ENCODE measurements at places on chromosomes 12 and 14.
A peak's percentile ranks its signal among the peaks of the same experiment; 100 is the strongest.

- DNase-seq = no peak
Observed at GRCh38 chr12:59823567-59823966, 227.7 kb downstream of the SLC16A7 start.

DNA sequence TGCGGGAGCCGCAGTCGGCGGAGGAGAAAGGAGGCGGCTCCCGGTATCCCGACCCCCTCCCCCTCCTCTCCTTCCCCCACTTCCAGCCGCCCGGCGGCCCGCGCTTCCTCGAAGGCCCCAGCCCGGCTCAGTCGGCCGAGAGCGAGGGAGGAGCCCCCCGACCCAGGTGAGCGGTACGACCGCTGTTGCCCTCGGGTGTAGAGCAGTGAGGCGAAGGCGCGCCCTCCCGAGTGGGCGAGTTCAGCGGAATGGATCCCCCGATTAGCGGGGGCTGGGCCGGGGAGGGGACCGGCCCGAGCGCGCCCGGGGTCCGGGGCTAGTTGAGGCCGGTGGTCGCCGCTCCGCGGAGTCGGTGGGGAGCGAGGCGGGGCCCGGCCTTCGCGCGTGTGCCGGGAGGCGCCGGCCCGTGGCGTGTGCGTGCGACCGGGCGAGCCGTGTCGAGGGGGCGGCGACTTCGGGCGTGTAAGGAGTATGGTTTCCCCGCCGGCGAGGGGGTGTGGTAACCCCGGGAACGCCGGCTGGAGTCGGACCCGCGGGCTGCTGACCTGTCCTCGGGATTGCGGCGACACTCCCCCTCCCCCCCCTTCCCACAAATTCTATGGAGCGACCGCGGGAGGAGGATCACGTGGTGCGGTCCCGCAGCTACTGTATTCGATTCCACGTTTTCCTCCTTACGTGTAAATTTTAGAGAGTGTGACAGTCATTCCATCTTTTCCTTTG lies 501 bp downstream of the RIMKLB start:
- DNase-seq = no peak

DNA sequence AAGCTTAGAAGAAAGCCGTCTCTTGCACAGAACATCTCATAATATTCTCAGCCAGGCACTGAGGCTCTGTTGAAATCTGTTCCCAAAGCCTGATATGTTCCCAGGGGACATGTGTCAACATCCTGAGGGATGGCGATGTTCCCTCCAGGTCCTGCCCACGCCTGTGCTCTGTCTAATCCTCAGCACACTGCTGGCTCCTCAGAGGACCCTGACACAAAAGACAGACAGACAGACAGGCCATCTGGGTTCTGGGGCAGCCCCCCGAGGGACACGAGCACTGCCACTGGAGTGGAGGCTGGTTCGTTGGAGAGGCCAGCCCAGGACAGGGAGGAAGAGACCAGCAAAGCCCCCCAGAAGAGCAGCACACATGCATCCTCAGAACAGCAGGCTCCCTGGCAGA lies 27.8 kb downstream of the CHGA start:
- DNase-seq = no peak

DNA sequence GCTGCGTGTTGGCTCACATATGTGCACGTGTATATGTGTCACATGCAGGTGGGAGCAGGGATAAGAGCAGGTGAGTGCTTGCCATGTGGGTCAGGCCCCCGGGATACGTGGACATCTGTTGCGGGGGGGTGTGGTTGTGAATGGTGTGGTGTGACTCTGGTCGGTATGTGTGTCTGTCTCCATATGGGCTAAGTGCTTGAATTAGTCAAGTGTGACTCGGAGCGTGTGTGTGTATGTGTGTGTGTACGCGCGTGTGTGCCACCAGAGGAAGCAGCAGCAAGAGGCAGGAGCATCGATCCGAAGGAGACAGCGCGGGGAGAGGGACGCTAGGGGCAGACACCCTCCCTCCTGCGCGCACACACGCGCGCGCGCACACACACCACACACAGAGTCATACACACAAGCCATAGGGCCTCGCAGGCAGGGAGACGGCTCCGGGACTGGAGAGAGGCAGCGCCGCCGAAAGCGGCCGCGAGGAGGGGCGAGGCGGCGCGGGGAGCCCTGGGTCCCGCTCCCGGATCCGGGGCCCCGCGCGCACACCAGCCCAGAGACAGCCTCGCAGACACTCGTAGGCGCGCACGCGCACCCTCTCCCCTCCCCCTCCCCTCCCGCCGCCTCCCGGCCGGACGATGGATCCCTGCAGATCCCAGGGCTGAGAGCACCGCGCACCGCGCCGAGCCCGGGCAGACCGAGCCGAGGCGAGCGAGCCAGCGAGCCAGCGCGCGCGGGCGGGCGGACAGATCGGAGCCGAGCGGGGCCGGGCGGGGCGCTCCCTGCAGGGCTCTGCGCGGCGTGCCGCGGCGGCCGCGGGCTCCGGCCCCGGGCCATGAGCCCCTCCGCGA lies at the start of gene ASIC1:
Gene ASIC1 (plus strand): TSS at position 597 of the 842 bp plus-strand sequence. CDS start 1,171 bp downstream, outside the sequence.
- no peak for DNase-seq

- DNase-seq = no peak
Observed at GRCh38 chr14:81123811-81124210, 96.9 kb downstream of the GTF2A1 start.

DNA sequence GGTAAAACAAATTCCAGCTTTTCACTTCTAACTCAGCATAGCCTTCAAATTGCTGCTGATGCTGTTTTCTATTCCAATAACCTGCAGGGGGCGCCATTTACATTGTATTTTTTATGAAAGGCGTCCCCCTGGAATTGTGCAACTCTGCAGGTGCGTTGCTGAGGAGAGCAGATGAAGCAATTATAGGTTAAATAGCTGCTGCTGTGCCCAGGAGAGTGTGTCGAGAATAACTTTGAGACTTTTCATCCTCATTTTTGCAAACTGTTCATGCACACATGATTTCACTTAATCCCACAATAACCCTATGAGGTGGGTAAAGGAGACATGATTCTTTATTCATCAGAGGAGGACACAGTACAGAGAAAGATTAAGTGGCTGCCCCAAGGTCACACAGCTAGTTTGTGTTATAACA lies 75.7 kb downstream of the MYRFL start:
- DNase-seq = no peak

- no peak for DNase-seq
Observed at GRCh38 chr12:42468341-42468821, 121.2 kb downstream of the PRICKLE1 start.

DNA sequence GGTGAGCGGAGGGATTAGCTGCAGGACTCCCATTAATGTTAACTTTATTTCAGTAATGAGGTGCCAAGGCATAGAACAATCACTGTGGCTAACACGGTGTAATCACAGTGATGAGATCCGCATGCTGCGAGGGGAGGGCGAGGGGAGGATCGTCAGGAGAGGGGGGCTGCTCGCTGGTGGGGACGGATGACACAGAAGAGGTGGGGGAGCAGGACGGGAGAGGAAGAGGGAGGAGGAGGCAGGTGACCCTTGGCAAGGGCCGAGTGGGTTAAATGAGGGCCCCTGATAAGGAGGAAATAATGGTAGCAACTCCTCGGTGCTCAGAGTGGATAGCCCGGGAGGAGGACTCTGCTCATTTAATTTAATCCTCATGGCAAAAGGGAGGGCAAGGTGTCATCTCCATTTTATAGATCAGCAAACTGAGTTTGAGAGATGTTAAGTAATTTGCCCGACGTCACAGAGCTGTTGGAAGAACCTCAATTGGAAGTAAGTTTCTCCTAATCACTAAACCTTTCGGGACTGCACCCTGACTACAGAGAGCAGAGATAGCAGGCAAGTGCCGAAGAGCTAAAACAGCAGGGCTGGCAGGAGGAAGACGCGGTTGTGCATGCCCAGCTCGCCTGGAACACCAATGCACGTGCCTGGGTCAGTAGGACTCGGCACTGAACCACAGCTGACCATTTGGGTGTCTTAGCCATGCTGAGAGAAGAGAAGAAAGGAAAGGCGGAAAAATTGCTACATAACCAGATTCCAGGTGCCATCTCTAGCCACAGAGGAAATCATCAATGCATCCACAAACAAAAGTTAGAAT lies 43.0 kb downstream of the SPRING1 start:
- DNase-seq = no peak

- DNase-seq = no peak
Observed at GRCh38 chr12:117111821-117112595, 12.8 kb upstream of the TESC start.

GRCh38 chr14:94152676-94153075 lies 21.4 kb upstream of the PPP4R4 start:
- no peak for DNase-seq

DNA sequence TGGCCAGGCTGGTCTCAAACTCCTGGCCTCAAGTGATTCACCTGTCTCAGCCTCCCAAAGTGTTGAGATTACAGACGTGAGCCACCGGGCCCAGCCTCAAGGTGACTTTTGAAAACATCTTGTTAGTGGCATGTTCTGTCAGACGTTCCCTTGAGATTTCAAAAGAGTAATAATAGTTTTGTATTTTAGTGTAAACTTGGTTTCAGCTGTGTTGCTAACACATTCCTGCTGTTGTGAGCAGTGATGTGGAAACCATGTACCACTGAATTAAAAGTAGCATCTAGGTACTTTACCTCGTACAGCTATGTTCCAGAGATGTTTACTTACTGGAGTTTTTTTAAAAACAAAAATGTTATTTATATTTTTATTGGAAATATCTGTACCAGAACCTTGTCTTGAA lies 111.3 kb downstream of the AEBP2 start:
- DNase-seq = no peak

- no peak for DNase-seq
Observed at GRCh38 chr12:130737731-130738130, 21.6 kb upstream of the RIMBP2 start.

DNA sequence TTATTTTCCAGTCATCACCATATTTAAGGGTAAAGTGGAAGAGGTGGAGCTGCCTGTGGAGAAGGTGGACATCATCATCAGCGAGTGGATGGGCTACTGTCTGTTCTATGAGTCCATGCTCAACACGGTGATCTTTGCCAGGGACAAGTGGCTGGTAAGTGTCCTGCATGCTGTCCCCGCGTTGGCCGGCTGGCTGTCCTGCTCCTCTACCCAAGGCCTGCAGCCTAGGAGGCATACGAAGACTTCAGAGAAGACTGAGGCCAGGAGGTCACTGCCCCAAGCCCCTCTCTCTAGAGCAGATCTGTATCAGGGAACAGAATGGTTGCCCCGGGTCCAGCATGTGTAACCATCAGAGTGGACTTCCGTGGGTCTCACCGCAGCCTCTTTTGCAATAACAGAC lies 77.7 kb downstream of the PRMT8 start:
- no peak for DNase-seq

DNA sequence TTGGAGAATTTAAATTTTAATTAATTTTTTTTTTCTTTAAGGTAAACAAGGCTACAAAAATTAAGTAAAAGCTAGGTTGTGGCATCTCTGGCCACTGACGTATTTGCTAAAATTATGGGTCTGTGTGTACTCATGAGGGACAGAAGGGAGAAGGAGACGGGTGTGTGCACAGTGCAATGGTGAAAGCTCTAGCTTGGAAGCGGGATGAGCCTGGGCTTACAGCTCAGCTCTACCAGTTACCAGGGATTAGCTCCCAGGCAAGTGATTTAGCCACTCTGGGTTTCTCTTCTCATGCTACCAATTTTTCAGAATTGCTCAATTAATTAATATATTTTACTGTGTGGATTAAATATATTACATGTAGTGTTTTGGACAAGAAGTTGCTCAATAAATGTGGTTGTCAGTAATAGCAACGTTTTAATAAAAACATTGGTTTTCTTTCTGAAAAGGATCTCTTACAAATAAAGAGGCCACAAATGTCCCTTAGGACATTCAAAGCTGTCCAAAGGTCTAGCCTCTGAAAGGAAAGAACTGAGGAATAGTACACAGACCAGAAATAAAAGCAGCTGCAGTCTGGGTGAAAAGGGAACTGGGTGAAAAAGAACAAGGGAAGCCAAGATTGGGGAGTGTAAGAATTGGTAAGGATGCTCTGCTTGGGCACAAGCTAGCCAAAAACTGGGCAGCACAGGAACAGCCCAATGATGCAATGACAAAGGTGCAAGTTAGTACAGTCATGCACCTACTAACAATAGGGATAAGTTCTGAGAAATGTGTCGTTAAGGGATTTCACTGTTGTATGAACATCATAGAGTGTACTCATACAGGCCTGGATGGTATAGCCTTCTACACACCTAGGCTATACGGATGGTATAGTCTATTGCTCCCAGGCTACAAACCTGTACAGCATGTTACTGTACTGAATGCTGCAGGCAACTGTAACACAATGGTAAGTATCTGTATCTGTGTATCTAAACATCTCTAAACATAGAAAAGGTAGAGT lies 61.7 kb downstream of the FERMT2 start:
- DNase-seq = no peak

GRCh38 chr12:121089031-121089812 lies 43.5 kb upstream of the P2RX7 start:
- no peak for DNase-seq

- peak; percentile 54 for DNase-seq
Observed at GRCh38 chr12:130832561-130833209, 6.4 kb downstream of the STX2 start.

DNA sequence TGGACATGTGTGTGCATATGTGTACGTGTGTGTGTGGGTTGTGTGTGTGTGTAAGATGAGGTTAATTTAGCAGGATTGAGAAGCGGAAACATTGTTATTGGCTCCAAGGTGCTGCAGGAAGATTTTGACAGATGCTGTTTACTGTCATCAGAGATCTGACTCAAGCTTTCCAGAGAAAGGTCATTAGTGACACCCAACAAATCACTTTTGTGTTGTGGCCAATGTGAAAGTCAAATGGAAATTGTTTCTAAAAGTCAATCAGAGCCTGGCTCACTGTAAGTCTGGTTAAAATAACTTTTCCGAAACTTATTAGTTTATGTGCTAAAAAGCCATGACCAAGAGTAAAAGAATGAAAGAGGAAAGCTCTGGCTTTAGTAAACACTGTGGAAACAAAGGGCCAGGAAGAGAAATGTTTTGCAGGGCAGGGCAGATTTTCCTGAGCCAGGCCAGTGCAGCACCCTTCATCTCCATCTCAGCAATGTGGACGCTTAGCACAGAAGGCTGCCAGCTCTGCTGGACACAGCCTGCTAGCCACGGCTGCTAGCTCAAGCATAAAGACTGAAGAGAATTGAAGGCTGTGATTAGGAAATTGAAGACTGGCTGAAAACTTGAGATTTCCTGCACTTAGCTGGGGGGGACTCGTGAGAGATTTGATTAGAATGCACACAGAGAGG lies 235.8 kb downstream of the NEDD1 start:
- no peak for DNase-seq

DNA sequence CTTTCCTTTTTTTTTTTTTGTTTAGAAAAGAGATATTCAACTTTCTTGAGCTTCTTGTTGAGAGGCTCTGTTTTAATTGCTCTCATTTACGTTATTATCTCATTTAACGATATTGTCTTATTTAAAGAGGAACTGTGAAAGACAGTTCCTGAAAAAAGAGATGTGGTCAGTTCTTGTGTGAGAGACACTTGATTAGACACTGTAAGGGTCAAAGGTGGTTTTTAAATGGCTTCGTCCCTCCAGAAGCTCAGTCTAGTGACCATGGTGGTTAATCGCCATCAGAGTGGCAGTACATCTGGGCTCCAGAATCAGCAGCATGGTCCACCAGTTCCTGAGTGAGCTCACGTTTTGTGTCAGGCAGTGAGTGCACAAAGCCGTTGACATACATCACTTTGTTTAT lies 57.9 kb upstream of the KCNA5 start:
- DNase-seq = no peak

DNA sequence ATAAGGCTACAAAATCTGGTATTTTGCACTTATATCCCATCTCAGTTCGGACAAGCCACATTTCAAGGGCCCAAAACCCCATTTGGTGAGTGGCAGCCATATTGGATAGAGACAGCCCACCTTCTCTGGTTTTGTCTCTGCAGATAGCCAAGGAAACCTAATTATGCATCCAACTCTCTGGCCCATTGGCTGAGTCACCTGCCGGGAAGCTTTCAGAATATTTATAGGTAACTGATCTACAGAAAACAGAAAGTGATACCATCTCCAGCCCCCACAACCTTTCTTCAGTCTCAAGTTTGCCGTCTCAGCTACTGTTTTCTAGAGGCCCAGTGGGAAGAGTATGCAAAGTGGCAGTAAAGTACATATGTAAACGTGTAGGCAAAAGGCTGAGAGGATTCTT lies 33.7 kb upstream of the PPP1CC start:
- no peak for DNase-seq
